ENCODE measurements at places on chromosomes 6 and 20. TPM values are rescaled to one million over a fixed set of nuclear protein-coding genes. Genes with fewer than 3 reads are reported as not detected.

DNA sequence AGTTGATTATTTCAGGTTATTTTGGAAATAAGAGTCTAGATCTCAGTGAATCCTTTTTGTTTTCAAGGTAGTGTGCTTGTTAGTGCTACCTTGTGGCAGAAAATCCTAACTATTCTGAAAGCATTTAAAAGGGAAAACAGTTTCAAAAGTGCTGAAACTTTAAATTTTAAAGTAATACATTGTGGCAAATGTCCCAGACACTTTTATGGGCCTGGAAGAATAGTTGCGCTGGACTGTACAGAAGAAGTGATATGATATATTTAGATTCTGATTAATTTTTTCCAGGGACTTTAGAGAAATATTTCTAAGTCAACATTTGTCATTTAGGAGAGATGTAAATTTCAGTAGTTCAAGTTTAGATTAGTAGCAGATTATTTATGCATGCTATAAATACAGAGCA lies 96.7 kb upstream of the BMP5 start:
- no peak overlapping the region for H3K4me3 ChIP-seq
- H3K4me1 ChIP-seq: no peaks in the 10 kb centered on the region
- no peak overlapping the region for H3K27ac ChIP-seq
- DNase-seq: no peak
- no peaks in the 10 kb centered on the region for H3K27me3 ChIP-seq

PRPH2 gene
- 0.11 TPM for total RNA-seq

DNA sequence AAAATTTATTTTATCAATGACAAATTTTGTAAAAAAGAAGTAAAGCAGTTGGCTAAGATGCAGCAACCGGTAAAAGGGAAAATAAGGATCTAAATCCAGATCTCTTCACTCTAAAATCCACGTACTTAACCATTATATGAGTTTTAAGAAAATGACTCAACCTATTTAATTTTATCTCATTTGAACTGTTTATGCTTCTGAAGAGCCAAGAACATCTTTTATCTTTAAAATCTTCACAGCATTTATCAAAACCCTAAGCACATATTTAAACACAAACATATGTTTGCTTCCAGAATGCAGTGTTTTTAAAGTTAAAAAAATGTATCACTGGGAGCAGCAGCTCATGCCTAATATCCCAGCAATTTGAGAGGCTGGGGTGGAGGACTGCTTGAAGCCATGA lies 339.2 kb downstream of the NKAIN2 start:
- no peak overlapping the region for H3K27ac ChIP-seq
- no peaks in the 10 kb centered on the region for H3K27me3 ChIP-seq
- no peaks in the 10 kb centered on the region for H3K36me3 ChIP-seq
- no peak overlapping the region for H3K4me3 ChIP-seq

FOXA2 gene
- total RNA-seq: not detected

CD93 gene
- 1.1 TPM for total RNA-seq

DNA sequence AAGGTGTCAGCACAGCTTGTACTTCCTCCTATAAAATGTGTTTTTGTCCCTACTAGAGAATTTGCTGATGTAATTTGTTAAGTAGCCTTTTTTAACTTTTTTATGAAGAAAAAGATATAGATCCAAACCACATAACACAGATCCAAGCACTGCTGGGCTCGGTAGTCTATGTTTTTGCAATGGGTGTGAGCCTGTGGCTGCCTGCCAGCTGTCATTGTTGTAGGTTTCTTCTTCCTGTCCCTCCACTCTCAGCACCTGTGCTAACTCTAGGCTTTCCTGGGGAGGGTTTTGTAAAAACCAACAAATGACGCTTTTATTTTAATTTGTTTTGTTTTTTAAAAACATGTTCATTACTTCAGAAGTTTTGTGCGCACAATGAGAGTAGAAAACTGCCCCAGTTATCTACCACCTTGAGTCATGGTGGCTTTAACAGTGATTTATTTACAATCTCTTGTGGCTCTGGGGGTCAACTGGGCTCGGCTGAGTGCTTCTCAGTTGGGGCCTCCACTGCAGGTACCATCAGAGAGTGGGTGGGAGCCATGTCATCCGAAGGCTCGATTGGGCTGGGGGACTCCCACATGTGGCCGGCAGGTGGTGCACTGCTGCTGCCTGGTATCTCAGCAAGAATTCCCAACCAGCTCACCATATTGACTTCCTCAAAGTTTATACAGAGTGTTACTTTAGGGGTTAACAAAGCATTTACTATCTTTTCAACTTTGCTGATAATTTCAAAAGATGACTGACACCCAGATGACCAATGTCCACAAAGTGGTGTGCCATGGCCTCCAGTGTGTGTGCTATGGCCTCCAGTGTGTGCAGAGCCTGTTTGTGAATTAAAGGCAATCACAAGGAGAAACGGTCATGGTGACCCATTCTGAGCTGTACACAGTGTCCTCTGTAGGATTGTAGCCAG lies 3.0 kb upstream of the CCR6 start:
- peak overlapping the region; percentile 51 for H3K27ac ChIP-seq
- peaks cover 83% of the 10 kb centered on the region for H3K4me1 ChIP-seq
- H3K27me3 ChIP-seq: no peaks in the 10 kb centered on the region
- DNase-seq: peak; percentile 85
- H3K4me3 ChIP-seq: no peak overlapping the region

DNA sequence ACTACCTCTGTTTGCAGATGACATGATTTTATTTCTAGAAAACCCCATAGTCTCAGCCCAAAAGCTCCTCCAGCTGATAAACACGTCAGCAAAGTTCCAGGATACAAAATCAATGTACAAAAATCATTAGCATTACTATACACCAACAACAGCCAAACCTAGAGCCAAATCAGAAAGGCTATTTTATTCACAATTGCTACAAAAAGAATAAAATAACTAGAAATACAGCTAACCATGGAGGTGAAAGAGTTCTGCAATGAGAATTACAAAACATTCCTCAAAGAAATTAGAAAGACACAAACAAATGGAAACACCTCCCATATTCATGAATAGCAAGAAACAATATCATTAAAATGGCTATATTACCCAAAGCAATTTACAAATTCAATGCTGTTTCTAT lies 65.6 kb upstream of the HTR1E start:
- no peak for DNase-seq
- H3K4me3 ChIP-seq: no peak overlapping the region
- no peaks in the 10 kb centered on the region for H3K4me1 ChIP-seq
- no peaks in the 10 kb centered on the region for H3K36me3 ChIP-seq

TMEM151B gene
- total RNA-seq: not detected

DNA sequence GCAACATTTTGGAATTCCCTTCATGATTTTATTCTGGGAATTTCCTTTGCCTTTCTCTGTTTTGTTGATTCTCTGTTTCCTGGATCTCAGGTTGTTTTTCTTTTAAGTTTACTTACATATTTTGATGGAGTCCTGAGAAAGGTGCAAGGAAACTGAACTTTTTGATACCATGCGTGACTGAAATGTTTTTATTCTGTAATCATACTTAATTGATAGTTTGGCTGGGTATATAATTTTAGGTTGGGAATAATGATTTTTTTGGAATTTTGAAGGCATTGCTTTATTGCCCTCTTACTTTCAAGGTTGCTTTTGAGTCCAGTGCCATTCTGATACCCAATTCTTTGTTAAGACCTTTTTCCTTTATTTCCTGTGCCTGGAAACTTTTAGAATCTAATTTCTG lies 45.2 kb downstream of the LRRC1 start:
- no peak overlapping the region for H3K27ac ChIP-seq
- DNase-seq: no peak
- H3K4me3 ChIP-seq: no peak overlapping the region

BPIFB2 gene
- total RNA-seq: not detected

- no peak overlapping the region for H3K4me3 ChIP-seq
- no peak for DNase-seq
- no peaks in the 10 kb centered on the region for H3K27me3 ChIP-seq
- no peaks in the 10 kb centered on the region for H3K36me3 ChIP-seq
These were observed 578.7 kb downstream of the MAFB start for GRCh38 chr20:40110311-40110831.

DNA sequence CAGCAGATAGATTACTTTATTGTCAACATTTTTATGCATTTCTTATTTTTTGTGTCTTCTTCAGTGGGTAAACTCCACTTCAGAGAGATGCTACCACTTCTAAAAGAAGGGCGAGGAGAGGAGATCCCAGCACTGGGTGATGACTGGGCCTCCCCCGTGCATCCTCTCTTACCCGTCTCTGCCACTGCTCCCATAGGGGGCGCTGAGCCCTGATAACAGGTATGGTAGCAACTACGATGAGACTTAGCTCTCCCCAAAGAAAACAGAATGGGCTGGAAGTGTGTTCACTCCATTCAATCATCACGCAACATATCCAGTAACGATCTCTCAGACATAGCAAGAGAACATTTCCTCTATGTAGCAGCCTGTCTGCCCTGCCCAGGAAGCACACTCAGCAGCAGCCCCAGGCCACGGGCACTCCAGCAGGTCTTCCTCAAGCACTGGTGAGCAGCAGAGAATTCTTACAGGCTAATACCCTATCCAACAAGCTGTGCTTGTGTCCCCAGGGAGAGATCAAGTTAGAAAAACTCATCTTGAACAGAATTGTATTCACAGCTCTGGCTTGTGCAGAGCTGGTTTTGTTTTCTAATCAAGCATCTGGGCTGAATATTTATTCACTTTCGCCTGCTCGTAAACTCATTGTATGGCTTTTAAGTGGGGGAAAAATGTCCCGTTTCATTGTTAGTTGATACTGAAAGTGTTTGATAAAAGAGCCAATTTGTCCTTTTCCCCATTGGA lies 533.1 kb upstream of the CDH4 start:
- no peak for DNase-seq
- H3K36me3 ChIP-seq: no peaks in the 10 kb centered on the region
- no peak overlapping the region for H3K4me3 ChIP-seq
- no peak overlapping the region for H3K27ac ChIP-seq

DNA sequence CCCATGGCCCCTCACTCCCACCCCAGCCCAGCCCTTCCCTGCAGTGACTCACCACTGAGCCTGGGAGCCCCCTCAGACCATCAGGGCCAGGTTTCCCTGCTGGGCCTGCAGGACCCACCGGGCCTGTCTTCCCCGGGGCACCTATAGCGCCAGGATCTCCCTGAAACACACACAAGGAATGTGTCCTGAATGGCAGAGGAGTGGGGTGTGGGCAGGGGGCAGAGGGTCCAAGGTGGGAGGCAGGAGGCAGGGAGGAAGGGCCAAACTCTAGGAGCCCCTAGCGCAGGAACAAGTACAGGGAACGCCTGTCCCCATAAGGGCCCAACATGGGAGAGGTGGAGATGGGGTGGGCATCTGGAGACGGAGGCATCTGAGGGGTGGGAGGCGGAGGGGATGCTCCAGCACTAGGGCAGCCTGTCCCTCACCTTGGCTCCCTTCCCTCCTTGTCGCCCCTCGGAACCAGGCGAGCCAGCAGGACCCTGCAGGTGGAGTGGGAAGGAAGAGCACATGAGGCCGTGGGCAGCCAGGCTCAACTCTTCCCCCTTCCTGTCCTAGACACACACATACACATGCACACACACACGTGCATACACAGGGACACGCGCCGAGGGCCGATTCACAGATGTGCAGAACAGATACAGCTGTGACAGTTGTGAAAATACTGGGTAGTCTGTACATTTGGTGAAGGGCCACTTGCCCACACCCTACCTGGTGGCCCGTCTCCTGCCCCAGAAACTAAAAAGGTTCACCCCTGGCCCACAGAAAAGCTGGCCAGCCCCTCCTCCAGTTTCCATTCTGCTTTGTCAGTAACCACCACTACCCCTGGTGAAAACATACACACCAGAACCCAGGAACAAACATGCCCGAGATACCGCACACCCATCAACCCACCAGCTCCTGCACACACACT lies 24.6 kb downstream of the COL11A2 start:
- H3K4me3 ChIP-seq: no peak overlapping the region
- no peak overlapping the region for H3K27ac ChIP-seq
- DNase-seq: no peak
- H3K36me3 ChIP-seq: no peaks in the 10 kb centered on the region
- H3K27me3 ChIP-seq: no peaks in the 10 kb centered on the region
- H3K4me1 ChIP-seq: no peaks in the 10 kb centered on the region

DNA sequence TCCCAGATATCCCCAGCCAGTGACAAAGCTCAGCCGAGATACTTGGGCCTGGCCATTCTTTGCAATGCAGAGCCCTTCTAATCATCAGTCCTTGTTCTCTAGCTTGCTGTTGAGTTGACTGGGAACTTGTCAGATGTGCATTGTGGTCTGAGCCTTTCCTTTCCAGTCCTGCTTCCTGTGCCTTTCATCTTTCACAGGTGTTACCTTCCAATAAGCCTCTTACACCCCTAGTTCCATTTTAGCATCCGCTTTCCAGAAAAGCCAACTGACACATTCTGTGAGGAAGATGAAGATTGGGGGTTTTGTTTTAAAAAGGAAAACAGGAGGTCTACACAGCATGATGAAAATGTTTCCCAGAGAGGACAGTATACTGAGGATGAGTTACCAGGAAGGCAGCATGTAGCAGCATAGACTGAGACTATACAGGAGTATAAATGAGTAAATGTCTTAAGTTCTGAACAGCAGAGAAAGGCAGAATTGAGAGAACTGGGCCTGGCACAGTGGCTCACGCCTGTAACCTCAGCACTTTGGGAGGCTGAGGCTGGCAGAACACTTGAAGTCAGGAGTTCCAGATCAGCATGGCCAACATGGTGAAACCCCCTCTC lies 5.6 kb upstream of the CEP85L start:
- peaks cover 14% of the 10 kb centered on the region for H3K36me3 ChIP-seq
- no peak overlapping the region for H3K27ac ChIP-seq
- no peak overlapping the region for H3K4me3 ChIP-seq
- no peaks in the 10 kb centered on the region for H3K27me3 ChIP-seq
- peaks cover 41% of the 10 kb centered on the region for H3K4me1 ChIP-seq

CLIC5 gene
- 2.5 TPM for total RNA-seq

- DNase-seq: no peak
- H3K4me1 ChIP-seq: peaks cover 36% of the 10 kb centered on the region
- H3K36me3 ChIP-seq: no peaks in the 10 kb centered on the region
These were observed 12.2 kb downstream of the FGD2 start for GRCh38 chr6:37017606-37018197.

GRCh38 chr6:167547751-167548150 lies 222.9 kb downstream of the TTLL2 start:
- no peaks in the 10 kb centered on the region for H3K4me1 ChIP-seq
- no peaks in the 10 kb centered on the region for H3K36me3 ChIP-seq
- no peak for DNase-seq
- H3K27me3 ChIP-seq: no peaks in the 10 kb centered on the region

BACH2 gene
- 157 TPM for total RNA-seq
